ENCODE measurements at places on chromosomes 6 and 20.

DNA sequence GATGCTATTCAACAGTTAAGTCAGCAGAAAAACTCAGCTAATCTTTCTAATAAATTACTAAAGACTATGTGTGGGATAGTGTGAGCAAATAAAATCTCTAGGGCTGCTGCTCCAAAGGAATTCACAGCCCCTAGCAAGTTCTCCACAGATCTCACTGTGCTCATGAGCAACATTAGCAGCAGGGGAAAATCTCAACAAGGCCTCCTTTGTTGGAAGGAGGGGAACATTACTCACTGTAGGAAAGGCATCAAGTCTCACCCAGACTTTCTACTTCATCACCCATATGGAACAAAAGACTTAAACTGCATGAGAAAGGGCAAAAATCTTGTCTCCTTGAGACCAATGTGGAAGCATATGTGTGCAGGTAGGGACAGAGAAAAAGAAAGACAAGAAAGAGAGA is 726.4 kb upstream of the SLC35B3 start:
- no peak for DNase-seq

- DNase-seq = no peak
These were observed 6.4 kb downstream of the TNFRSF21 start for GRCh38 chr6:47303342-47303741.

GRCh38 chr6:113774127-113774825 is 82.9 kb upstream of the MARCKS start:
- DNase-seq = no peak

DNA sequence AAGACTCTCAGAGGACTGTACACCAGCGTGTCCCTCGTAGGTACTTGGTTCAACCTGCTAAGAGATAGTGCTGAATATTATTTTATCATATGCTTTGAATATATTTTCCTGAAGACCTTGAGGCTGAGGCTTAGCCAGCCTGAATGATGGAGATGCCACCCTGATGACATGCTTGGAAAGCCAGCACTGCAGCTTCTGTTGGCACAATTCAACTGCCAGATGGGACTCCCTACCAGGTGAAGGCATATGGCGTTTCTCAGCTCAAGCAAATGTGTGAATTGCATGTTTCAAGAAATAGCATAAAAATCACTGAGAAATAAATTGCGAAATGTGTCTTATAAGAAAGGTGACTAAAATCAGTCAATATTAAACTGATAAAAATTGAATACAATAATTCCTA is 228.1 kb upstream of the CST7 start:
- peak; percentile 76 for DNase-seq

DNA sequence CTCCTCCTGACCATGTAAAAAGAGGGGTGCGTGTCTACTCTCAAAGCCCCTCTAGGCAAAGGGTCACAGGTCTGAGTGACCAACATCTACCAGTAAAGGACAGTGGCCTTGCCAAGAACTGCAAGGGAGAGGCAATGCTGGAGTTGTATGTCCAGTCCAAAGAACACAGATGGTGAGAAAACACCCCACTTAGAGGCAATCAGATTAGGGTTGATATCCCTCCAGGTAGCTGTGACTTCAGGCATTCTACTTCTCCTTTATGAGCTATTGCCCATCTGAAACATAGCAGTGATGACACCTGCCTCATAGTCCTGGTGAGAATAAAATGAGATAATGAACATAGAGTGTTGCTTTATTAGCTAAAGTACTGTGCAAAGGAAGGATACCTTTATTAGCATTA is 50.8 kb upstream of the MAFB start:
- no peak for DNase-seq

GRCh38 chr20:41309817-41310216 is 7.7 kb downstream of the ZHX3 start:
- DNase-seq = no peak

- no peak for DNase-seq
These were observed 592.0 kb upstream of the FLRT3 start for GRCh38 chr20:14929388-14929787.

DNA sequence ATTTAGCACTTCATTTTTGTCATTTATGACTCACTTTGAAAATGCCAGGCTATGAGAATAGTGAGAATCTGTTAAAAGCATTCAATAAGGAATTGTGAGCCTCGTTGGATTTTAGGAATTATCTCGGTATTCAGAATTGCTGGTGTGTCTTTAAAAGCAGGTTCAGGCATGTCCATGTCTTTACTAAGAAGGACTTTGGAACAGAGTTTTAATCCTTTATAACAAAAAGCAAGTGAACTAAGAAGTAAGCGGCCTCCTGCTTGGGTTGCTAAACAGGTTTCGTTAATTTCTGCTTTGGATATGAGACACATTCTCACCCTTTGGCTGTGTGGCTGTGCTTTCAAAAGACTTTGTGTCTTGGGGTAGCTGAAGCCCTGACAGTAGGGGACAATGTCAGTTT is 74.9 kb downstream of the IGF2R start:
- DNase-seq = no peak

DNA sequence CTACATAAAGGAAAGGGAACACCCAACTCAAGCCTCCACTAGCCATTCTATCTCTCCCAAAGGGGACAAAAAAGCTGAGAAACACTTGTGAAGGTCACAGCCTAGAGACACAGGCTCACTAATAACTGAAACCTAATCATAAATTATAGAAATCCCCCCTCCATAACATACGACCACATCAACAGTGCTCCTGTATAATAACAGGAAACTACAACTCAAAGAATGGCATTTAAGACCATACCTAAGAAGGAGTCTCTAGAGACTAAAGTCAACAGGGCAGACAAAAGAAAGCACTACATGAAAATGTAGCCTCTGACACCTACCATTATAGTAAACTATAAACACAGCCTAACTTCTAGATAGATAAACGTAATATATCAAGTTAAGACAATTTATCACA is 82.7 kb downstream of the THEMIS start:
- DNase-seq = no peak

Measured in NCI-H446 (cell line).